GM23338 (cell line): ENCODE measurements at places on chromosomes 13 and 19.

DNA sequence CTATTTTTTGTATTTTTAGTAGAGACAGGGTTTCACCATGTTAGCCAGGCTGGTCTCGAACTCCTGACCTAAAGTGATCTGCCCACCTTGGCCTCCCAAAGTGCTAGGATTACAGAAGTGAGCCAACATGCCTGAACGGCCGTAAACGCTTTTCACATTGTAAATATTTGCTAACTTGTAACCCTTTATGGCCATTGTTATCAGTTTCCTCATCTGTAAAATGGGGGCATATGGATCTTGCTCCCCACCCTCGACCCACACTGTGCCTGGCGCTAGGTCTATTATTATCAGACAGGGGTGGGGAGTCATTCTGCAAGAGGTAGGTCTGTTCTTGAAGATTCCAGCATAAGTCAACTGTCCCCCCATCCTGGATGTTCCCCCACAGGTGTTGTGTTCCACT, 11.9 kb downstream of the NCAN start:
- no peak for DNase-seq

DNA sequence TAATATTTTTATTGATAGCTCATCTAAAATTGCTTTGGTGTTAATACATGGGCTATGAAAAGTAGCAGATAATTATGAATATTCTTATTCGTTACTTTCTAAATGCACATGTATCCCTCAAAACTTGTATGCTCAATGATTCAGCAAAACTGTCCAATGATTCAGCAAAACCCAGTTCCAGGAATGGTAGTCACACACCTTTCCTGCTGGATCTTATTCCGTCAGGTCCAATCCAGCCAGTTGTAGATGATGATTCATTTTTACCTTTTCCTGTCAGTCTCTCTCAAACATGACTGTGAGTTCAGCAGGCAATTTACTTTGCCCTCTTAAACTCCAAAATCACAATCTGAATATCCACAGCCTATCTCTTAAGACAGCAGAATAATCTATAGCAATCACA, 1082.6 kb downstream of the EFNB2 start:
- no peak for DNase-seq

DNA sequence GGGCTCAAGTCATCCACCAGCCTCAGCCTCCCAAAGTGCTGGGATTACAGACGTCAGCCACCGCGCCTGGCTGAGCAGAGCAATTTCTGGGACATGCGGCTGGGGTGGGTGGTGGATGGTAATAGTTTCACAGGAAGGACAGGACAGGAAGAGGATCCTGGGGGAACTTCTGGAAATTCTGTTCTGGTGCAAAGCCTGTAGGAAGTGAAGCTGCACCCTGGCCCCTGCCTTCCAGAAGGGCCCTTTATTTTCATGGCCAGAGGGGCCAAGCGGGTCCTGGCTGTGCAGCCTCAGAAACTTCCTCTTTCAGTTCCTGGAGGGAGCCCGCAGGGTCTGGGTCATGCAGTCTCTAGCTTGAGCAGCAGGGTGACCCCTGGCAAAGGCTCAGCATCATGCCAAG, 15.7 kb downstream of the FEM1A start:
- DNase-seq, result no peak

- no peak for DNase-seq
Measured at GRCh38 chr19:16034958-16035560, 41.2 kb upstream of the TPM4 start.

DNA sequence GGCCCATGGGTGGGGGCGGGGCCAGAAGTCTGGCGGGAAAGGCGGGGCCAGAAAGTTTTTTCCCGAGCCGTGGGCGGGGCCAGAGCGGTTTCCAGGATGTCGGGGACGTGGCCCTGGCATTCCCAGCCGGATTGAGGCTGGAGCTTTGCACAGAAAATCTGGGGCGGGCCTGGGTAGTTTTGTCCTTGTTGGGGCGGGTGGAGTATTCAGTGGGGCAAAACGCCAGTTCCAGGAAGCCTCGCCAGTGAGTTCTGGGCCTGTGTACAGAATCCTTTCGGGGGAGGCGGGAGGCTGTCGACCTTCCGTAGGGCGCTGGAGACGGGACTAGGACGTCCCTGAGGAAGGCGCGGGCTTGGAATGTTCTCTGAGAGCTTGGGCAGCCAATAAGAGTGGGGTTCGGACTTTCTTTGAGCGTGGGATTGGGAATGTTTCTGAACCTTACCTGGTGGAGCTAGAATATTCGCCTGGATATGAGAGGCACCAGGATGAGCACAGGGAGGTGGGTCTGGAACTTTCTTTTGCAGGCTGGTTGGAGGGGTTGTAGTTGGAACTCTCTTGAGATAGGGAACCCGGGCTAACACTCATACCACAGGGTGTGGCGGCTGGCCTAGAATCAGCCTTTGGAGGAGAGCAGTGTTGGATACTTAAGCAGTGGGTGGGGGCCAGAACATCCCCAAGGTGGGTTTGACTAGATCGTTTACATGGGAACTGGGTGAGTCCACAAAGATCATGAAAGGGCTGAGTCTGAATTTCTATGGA, 1.3 kb downstream of the CCDC9 start:
- DNase-seq, result peak; percentile 92

GRCh38 chr19:50657712-50658440, 8.6 kb downstream of the C19orf81 start:
- DNase-seq, result peak; percentile 100

DNA sequence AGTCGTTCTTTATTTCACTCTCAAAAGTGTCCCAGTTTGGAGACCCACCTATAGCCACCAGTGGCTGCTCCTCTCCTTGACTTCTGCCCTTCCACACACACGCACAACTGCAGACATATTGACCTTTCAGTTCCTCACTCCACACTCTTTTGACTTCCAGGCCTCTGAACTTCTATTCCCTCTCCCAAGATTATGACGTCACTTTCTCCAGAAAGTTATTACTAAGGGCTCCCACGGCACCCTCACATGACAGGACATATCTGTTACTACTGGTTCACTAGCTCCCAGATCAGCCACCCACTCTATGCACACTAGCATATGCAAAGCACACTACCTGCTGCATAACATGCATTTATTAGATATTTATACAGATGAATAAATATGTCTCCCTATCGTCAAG, 45.9 kb downstream of the XPO4 start:
- DNase-seq, result no peak

DNA sequence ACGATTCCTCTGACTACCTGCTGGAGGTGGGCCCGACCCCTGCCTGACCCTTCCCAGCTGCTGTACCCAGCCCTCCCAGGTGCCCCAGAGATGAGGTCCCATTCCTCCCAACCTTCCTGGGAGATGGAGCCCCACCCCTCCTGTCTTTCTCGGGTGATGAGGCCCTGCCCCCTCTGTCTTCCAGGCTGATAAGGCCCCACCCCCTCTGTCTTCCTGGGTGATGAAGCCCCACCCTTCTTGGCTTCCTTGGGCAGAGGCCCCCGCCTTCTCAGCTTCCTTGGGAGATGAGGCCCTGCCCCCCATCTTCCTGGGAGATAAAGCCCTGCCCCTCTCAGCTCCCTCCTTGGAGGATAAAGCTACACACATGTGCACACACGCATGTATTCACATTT, 47.9 kb downstream of the CERS4 start:
- DNase-seq, result peak; percentile 81

GRCh38 chr13:23632048-23632582, 61.9 kb downstream of the TNFRSF19 start:
- DNase-seq, result no peak

DNA sequence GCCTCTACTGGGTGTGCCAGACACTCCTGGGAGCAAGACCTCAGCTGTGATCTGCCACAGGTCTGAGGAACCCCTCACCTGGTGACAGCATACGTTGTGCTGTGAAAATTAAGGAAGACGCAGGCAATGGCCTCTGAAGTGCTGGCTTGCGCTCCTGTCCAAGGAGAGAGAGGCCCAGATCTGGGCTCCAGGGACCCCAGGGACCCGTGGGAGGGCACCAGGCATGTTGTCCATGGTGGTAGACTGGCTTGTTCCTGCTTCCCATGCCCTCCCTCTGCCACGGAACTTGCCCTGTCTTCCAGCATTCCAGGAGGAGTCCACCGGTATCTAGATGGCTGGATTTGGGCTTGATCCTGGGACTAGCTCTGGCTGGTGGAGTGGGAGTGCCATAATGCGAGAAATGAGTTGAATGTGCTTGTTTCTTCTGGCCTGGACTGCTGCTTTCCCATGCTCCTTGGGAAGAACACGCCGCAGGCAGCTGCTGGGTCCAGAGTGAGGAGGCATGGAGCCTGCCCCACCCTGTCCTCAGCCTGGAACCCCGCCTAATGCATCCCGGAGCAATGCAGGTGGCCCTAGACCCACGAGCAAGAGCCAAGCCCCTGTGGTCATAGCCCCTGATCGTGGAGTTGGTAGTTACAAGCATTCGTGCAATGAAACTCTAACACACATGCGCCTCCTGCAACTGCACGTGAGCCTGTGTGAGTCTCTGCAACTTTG, 190.2 kb downstream of the TEX29 start:
- no peak for DNase-seq

- no peak for DNase-seq
Measured at GRCh38 chr13:30480292-30480950, 14.7 kb upstream of the HMGB1 start.

- no peak for DNase-seq
Measured at GRCh38 chr13:70415136-70415535, 306.9 kb upstream of the KLHL1 start.

- peak; percentile 83 for DNase-seq
Measured at GRCh38 chr13:73708393-73708985, 425.7 kb downstream of the KLF12 start.

GRCh38 chr13:96982672-96983071, 11.6 kb downstream of the OXGR1 start:
- DNase-seq, result no peak

GRCh38 chr13:31853643-31854326, 114.5 kb downstream of the RXFP2 start:
- no peak for DNase-seq

DNA sequence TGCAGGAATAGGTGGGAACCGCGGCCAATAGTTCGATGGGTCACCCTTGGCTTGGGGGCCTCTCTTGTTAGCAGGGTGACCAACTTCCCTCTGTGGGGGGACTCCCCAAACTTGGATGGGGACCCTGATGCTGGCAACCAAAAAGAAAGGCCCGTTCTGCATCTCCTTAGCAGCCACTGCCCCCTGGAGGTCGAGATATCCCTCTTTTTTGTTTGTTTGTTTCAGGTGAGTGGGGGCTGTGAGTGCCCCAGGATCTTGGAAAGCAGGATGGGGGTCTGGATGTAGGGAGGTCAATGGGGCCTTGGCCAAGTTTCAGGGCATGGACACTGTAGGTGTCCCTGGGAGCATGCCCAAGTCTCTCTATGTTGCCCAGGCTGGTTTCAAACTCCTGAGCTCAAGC, 7.7 kb upstream of the CRTC1 start:
- peak; percentile 84 for DNase-seq

- DNase-seq, result peak; percentile 53
Measured at GRCh38 chr13:51453959-51454703, 1.3 kb upstream of the INTS6 start.

- no peak for DNase-seq
Measured at GRCh38 chr13:77337159-77337558, 10.3 kb upstream of the MYCBP2 start.
